Stimulated activated CD4-positive, alpha-beta T cell treated with anti-CD3 and anti-CD28 coated beads, Interleukin-12 subunit alpha, Interleukin-12 subunit beta, amount 100 ng/mL, for 48 hours (primary cell): ENCODE measurements at places on chromosomes 1 and 21.

GRCh38 chr21:36705679-36706481 is 7.0 kb downstream of the SIM2 start:
- no peak for DNase-seq

DNA sequence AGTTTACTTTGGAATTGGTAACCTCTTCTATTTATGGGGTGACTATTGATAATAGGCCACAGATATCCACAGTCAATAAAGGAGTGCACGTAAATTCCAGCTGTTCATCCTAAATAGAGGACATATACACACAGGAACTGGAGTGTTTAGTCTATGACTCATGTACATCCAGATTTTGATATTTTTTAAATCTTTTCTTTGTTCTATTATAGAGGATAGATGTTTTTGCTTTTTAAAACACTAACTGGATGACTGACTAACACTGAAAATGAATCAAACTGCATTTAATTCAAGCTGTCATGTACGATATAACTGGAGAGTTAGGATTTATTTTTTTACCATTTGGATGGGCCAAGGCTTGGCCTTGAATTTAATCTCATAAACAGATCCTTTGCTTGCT is 45.9 kb downstream of the RGL1 start:
- DNase-seq: no peak

DNA sequence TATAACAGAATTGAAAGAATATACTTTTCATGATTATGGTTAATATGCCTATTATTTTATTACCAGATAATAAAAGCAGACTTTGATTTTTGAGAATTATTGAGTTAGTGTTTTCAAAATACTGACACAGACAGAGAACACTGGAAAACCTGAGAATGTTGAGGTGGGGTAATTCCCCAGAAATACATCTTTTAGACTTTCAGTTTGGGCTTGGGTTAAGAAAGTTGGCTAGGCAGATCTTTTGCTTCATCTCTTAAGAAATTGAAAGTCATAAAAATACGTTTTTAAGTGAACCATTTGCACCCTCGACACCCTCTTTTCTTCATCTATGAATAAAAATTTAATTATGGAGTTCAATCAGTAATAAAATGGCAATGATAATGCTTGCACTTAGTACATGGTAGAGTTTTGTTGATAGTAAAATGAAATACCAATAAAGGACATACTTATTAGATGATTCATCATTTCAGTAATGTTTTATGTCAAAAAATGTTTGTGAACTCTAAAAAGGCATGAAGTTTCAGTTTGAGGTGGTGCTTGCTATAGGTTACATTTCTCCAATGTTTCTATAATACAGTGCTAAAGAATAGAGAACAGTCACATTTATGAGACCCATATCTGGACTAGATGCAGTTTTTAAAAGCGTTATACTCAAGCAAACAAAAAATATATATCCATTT is 1.9 kb upstream of the SAMSN1 start:
- no peak for DNase-seq

- DNase-seq: no peak
Measured at GRCh38 chr1:182050481-182051448, 10.7 kb downstream of the ZNF648 start.

DNA sequence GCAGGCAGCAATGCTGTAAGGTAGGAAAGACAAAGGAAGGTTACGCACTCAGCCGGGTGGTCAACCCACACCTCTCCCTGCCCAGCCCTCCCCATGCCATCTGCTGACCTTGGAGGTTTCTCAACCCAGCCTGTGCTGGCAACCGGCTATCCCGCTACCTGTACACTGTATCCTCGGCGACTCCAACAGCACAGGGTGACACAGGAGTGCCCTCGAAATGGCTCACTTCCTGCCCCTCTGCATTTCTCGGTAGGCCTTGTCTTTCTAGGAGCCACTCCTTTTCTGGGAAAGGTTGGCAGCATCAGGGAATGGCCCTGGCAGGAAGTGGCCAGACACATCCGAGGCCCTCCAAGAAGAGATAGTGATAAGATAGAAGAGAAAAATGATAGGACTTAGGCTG is 124.0 kb downstream of the PROX1 start:
- no peak for DNase-seq

DNA sequence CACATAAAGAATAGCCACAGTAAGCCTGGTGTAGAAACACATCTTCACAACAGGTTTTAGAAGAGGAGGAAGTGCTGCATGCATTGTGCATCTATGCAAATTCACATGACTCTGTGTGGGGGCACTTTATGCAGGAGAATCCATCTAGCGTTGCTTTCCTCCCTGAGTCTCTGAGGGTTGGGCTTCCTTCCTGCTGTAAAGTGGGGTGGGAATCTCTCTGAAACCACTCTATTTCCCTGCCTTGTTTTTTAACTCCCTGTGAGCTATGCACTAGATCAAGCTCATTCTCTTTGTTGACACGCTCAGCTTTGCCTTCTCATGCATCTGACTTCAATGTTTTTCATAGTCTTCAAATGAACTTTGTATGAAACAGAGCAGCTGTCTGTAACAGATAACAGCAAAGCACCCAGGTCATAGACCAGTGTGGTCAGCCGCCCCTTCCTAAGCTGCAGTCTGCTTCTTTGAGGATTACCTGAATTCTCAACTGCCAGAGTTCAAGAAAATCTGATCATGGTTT is 102.7 kb upstream of the DPH5 start:
- no peak for DNase-seq

- DNase-seq: no peak
Measured at GRCh38 chr1:157540852-157541251, 11.5 kb downstream of the FCRL5 start.

- no peak for DNase-seq
Measured at GRCh38 chr1:2232916-2233438, 4.9 kb downstream of the SKI start.

DNA sequence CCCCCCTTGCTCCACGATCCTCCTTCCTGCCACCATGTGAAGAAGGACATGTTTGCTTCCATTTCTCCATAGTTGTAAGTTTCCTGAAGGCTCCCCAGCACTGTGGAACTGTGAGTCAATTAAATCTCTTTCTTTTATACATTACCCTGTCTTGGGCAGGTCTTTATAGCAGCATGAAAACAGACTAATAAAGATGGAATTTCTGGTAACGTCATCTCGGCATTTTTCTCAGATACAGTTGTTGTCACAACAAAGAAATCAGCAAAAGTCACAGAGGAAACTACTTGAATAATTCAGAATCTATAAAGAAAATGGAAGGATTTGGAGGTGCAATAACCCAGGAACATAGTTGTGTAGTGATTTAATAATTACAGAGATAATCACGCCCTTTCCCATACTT is 4.4 kb downstream of the APCS start:
- DNase-seq: no peak

DNA sequence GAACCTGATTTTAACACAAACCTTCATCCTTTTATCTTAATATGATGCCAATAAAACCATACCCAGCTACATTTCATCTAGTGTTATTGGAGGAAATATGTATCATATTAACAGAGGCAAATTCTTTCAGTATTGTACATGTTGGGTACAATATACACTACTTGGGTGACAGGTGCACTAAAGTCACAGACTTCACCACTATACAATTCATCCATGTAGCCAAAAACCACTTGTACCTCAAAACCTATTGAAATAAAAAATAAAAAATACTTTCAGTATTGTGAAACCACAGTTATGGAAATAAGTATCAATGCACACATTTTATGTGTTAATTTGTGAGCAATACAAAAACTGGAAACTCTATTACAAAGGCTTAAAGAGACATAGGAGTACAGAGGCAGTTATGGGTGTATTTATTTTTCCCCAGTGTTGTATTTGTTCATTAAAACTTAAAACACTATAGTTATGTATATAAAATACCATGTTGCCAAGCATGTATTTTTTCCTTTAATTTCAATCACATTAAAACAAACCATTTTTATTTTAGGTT is 25.1 kb upstream of the GPR88 start:
- DNase-seq: no peak

DNA sequence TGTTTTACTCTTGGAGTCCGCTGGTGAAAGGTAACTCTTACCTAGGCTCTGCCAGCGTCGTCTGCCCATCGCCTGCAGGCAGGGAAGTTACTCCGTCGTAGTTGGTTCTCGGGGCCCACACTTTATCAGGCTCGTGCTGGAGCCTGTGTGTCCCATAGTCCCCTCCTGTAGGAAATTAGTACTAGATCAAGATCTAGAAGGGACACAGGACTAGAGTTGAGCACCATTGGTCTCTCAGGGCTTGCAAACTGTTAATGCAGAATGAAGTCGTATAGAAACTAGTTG is 940 bp downstream of the SRRM1 start:
- DNase-seq: no peak

- DNase-seq: no peak
Measured at GRCh38 chr1:178599745-178600144, 86.8 kb downstream of the TEX35 start.

- no peak for DNase-seq
Measured at GRCh38 chr1:2135941-2136340, 58.6 kb downstream of the FAAP20 start.

- DNase-seq: no peak
Measured at GRCh38 chr1:87051965-87052364, 137.5 kb downstream of the HS2ST1 start.

- no peak for DNase-seq
Measured at GRCh38 chr1:27307874-27308598, 13.9 kb upstream of the TMEM222 start.

DNA sequence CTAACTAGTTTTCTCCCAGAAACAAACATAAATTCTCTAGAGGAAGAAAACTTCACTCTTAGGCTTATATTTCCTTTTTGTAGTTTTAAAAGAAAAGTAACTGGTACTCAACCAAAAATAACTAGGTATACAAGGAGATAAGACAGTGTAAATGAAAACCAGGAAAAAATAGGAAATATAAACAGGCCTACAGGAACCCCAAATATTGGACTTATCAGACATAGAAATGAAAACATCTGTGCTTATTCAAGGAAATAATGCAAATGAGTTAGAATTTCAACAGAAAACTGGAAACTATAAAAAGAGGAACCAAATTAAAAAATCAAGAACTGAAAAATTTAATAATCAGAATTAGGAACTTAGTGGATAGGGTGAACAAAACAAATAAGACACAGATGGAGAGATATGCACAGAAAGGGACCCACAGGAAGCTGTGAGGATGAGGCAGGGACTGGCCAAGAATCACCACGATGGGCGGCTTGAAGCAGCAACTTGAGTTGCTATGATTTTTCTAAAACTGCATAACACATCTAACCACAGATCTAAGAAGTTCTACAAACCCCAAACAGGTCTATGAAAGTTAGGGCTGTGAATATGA is 67.5 kb upstream of the ACTRT2 start:
- no peak for DNase-seq

DNA sequence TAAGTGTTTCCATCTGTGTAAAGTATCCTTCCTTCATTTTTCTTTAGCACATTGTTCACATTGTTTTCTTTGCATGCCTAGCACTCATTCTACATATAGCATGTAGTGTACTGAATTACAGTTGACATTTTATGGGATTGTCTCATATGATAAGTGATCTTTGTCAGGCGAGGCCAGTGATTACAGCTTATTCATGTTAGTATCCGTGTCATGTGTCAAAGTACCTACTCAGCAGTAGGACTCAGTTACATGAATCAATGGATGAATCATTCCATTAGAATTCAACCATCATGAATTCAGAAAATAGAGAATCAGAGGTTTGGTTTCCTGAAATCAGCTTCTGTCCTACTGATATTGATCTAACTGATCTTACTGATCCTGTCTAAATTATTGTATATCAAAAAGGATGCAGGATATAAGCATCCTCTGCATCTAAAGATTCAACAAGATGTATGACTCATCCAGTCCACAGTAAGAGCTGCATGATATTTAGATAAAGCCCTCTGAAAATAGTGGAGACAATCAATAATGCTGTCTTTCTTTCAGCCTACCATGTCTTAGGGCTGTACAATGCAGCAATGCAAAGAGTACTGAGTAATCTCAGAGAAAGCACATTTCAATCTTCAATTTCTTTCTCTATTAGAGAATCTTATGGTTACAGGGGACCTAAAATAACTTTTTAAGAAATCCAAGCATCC is 20.7 kb upstream of the HRNR start:
- DNase-seq: no peak

GRCh38 chr1:245133995-245134715 is 20.6 kb upstream of the KIF26B start:
- no peak for DNase-seq

DNA sequence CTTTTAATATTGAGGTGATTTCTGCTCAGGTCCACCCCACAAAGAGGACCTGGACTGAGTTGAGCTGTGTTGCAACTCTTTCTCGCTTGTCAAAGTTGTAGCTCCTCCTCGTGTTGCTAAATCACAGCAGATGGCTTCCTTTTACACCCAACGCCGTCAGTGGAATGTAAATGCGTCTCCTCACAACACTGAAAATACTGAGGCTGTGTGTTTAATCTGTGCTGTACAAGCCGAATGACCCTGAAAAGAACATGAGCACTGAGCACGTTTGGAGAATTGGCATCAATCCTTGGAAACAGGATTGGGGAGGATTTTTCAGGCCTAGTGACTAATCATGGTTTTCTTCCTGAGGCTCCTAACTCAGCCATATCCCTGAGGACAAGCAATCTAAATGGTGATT is 196.0 kb downstream of the CRB1 start:
- no peak for DNase-seq

GRCh38 chr1:2163205-2163604 is 31.4 kb downstream of the FAAP20 start:
- no peak for DNase-seq

DNA sequence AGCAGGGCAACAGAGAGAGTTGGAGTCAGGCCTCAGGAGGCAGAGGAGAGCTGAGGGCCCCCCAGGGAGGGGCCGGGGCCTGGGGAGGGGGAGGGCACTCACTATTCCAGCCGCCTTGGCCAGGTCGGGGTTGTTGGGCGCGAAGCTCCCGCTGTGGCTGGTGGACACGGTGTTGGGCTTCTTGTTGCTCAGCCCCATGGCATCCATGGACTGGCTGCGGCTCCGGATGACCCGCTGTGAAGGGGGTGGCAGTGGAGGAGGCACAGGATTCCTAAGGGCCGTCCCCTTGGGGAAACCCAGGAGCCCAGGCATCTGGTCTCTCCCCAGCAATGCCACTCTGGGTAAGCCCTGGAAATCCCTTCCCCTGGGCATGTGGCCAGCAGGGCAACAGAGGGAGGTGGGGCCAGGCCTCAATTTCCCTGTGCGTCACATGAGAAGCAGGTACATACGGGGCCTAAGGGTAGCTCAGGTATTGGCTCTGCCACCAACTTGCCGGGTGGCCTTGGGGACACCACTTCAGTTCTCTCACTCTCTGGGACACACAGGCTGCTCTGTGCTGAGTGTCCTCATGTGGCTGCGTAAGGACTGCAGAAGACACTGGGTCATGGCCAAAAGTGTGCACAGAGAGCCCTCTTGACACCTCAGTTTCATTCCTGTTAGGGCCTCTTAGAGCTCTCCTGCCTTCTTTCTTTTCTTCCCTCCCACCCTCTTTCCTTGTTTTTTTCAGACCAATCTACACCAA is 63.0 kb downstream of the RAP1GAP start:
- DNase-seq: no peak

DNA sequence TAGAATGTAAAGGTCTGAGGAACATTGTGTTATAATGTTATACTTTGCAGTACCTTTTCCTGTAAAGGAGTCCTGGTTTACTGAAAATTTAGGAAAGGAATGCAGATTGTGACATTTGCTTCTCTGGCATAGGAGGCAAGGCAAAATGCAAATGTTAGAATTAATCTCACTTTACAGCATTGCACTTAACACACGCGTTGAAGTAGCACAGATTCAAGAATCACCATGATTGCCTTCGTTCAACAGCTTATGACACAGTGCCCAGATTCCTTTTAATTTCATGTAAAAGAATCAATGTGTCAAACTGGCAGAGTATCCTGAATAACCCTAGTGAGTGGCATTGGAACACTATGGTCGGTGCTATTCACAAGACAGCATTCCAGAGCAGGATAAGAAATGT is 47.4 kb downstream of the RGS7 start:
- DNase-seq: no peak
